AG20443 (cell line): ENCODE measurements at places on chromosomes 12 and 14.

GRCh38 chr14:23569443-23570151, 2.0 kb upstream of the AP1G2 start:
- no peak for DNase-seq

- no peak for DNase-seq
These were observed 13.7 kb upstream of the LIMA1 start for GRCh38 chr12:50297027-50297426.

GRCh38 chr12:120979862-120980696, 1.7 kb downstream of the HNF1A start:
- no peak for DNase-seq

DNA sequence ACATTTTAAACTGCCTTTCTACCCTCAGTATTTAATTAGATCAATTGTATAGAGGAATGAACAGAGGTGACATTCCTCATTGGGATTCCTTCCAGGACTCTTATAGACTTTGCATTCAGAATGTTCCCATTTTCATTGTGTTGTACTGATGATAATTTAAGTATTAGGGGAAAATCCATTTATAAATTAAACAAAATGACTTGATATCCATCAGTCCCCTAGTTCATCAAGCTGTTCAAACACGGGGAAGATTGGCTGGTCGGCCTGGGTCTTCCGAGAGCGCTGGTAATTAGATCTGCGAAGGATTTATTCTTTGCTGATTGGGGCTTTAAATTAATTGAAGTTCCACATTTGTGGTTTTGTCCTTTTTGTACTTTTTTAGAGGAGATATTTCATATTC, 274.0 kb downstream of the EGLN3 start:
- no peak for DNase-seq

DNA sequence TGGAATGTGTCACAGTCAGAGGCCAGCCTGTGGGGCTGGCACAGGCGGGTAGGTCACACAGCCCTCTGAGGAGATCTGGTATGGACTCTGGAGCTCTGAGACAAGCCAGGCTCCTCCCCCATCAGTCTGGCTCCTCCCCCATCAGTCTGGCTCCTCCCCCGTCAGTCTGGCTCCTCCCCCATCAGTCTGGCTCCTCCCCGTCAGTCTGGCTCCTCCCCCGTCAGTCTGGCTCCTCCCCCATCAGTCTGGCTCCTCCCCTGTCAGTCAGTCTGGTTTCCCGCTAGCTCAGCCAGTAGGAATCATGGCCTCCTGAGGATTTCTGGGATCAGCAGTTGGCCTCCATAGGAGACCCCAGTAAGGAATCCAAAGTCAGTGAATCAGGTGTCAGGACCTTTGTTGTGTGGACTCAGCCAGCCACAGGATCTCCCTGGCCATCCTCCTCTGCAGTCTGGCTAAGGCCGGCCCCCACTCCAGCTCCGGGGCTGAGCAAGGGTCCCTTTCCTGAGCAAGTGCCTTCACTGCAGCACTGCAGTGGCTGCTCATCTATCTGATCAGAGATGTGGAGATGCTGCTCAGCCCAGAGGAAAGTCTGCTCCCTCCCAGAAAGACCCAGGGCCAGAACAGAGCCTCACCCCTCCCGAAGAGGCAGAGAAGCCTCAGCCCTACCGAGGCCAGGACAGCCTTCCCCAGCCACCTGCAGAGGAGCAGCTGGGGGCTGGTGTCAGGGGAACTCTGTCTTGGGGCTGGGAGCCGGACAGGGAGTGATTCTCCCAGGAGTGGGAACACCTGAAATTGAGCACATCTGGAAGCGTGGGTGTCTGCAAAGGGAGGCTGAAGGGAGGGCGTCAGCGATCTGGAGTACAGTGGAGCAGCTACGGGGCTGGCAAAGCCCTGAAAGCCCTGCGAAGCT, 35.7 kb downstream of the IQSEC3 start:
- DNase-seq, result no peak

DNA sequence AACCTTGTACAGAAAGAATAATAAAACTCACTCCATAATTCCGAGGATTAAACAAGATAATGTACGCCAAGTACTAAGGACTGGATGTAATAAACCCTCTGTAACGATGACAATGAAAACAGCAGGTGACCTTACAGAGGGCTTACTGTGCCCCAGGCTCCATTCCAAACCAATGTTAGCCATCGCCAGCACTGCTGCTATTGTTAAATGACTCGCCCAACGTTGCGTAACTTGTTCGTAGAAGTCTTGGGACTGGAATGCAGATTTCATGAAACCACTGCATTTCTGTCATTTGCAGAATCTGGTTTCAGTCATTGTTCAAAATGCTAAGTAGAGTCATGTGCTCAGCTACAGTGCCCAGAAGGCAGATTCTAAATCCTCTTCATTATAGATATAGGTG, 728 bp upstream of the STON2 start:
- DNase-seq, result peak; percentile 88

DNA sequence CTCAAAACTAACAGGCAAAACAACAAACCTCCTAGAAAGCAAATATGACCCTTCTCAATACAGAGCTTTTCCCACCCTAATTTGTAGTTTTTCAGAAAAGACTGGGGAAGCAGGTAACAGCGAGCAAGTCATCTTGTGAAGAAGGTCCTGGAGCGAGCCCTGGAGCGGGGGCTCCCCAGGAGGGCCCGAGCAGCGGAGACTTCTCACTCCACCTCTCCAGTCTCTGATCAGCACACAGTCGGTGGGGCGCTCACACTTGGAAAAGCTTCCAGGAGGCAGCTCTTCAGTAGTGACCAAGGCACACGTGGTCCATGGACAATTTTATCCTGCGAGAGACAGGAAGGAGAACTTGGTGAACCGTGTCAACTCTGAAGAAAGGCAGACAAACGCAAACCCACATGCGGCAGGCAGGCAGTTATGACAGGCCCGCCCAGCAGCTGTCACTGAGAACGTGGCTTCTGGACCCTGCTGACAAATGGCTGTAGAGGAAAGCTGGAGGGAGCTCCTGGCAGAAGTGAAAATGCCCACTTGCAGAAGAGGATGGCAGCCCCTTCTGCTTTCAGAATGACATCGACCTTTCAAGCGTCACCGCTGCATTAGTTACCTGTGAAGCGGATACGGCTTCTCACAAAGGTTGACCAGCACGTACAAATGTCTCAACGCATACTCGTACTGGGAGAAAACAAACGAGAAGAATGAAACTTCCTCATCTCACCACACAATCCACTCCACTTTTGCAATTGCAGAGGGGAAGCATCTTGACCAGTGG, 44.2 kb downstream of the LGMN start:
- no peak for DNase-seq

GRCh38 chr12:69466867-69467266, 3.3 kb upstream of the FRS2 start:
- no peak for DNase-seq

DNA sequence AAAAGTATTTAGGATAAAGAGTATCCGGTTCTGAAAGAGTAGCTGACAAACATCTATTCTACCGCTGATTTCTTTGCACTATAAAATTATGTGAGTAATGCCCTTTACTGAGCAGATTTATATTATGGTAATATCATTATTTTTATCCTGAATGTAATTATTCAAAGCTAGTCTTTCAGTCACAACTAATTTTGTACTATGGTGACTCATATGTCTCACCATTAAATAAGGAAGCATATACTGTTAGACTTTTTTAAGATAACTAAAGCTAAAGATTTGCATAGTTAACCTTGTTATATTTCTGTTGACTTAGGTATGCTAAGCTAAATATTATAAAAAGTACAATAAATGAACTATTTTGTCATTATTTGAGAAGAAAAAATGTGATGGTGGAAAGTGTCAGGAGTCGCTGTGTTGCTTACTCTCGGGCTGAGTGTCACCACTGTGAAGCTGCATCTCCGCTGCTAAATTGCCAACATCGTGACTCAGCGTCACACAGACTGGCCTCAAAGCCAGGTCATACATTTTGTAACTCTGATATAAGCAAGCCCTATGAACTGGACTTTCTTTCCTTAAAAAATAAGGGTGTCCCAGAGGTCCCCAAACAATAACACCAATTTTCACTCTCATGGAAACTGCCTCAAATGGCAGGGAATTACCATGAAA, 69.1 kb upstream of the SSTR1 start:
- DNase-seq, result no peak

GRCh38 chr12:61311413-61311812, 948.8 kb upstream of the USP15 start:
- DNase-seq, result no peak

- no peak for DNase-seq
These were observed 58.7 kb downstream of the SUSD6 start for GRCh38 chr14:69670093-69670492.

- DNase-seq, result no peak
These were observed 365.9 kb upstream of the NOVA1 start for GRCh38 chr14:26963711-26964110.

GRCh38 chr12:130832561-130833209, 6.4 kb downstream of the STX2 start:
- DNase-seq, result peak; percentile 69

- peak; percentile 16 for DNase-seq
These were observed 152.2 kb upstream of the RASSF8 start for GRCh38 chr12:25806271-25806670.

DNA sequence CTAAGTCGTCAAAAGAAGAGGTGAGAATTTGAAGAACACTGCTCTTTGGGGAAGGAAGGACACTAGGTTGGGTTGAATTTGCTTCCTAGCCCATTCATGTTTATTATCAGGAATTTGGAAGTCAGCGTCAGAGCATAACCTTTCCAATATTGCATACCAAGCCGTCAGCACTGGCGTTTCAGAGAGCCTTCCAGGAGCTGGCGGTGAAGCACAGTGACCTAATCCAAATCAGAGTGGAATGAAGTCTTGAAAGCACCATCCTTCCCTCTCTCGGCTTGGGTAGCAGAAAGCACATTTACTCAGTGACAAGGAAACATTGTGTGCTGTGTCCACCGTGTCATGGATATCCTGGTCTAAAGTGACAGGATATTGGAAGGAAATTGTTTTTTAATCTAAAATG, 240.3 kb upstream of the PELI2 start:
- peak; percentile 54 for DNase-seq

- DNase-seq, result no peak
These were observed 42.7 kb downstream of the DBX2 start for GRCh38 chr12:45008211-45008610.

GRCh38 chr12:49985981-49986380, 13.2 kb downstream of the AQP6 start:
- no peak for DNase-seq

- no peak for DNase-seq
These were observed 24.4 kb upstream of the DUSP16 start for GRCh38 chr12:12586879-12587675.

GRCh38 chr14:90656973-90657372, 159.3 kb downstream of the TTC7B start:
- DNase-seq, result no peak

GRCh38 chr12:40614923-40615322, 77.3 kb upstream of the CNTN1 start:
- DNase-seq, result no peak

DNA sequence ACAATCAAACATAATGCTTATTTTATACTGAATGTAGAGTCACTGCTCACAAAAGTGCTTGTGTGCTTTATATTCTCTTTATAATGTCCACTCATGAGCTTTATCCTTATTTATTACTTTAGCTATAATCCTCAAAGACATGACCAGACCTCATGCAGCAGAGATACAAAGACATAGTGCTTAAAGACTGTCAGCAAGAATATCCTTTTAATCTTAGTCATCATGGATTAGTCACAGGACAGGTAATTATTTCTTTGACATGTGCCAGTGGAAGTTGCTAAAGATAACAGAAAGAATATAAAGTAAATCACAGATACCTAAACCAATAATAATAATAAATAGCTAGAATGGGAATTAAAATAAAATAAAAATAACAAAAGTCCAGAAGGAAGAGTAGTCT, 707.5 kb downstream of the BCL11B start:
- DNase-seq, result no peak

DNA sequence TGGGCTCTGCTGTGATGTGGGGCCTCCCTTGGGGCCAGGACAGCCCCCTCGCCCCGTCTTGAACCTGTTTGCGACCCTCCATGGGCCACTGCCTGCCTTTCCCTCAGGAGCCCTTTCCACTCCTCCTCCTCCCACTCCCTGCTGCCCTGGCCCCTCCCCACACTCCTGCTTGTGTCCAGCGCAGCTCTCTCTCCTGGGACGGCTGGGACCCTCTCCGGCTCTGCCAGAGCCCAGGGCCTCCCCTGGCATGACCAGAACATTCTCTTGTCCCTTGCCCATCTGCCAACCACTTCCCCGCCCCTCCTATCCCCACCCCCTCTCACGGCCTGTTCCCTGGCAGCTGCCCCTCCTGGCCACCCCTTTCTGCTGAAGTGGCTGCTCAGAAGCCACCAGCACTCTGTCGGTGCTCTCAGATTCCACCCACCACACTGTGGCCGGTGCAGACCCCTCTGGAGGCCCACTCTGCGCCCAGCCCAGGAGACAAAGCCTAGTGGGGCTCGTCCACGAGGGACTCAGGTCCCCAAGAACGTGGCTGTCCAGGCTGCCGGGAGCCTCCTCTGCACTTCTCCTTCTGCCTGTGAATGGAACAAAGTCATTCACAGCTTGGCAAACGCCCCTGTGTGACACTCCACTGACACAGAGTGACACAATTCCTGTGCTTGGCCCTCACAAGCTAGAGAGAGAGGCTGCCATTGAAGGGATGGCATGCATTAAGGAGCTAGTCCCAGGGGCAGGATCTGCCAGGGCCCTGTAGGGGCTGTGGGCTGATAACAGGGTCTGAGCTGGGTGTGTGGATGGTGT, 1.4 kb downstream of the ASPG start:
- no peak for DNase-seq

DNA sequence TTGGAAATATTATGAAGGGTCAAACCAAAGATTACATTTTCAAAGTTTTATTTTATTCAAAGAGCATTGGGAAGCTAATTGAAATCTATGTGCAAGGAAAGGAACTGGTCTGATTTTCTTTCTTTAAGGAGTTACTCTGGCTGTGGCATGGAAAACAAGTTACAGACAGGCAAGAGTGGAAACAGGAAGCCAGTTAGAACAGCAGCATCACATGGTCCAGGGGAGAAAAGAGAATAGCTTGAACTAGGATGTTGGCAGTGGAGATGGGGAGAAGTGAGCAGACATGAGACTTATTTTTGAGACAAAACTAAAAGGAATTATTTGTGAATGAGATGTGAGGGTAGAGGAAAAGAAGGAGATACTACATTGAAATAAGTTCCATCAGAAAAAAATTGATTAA, 3.4 kb downstream of the OR11G2 start:
- DNase-seq, result no peak

- peak; percentile 26 for DNase-seq
These were observed 30.1 kb upstream of the NEDD1 start for GRCh38 chr12:96876966-96877365.

- DNase-seq, result no peak
These were observed 72.3 kb downstream of the METTL25 start for GRCh38 chr12:82430541-82431145.

DNA sequence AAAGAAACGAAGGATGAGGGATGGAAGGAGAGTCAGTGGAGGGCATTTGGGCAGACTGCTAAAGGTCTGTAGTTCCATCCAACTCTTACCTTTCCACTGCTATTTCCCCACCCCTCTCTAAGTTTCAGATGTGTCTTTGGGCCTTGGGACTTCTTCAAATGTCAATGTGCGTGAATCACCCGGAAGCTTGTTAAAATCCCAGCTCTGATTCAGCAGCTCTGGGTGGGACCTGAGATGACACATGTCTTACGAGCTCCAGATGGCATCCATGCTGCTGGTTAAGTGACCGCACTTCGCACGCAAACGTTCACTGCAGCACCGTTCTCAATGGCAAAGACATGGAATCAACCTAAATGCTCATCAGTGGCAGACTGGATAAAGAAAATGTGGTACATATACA, 309.9 kb downstream of the VRK1 start:
- DNase-seq, result peak; percentile 16
